ENCODE measurements at places on chromosomes 5 and 9. TPM values are rescaled to one million over a fixed set of nuclear protein-coding genes. Genes with fewer than 3 reads are reported as not detected.

SYNPO gene
- total RNA-seq, result 1.0 TPM

FOCAD gene
- total RNA-seq, result 26.6 TPM

SEPTIN8 gene
- total RNA-seq, result 16.2 TPM

ANKRD34B gene
- not detected for total RNA-seq

AFAP1L1 gene
- 0.95 TPM for total RNA-seq

CLTB gene
- 64.0 TPM for total RNA-seq

RGS3 gene
- 71.7 TPM for total RNA-seq

RANBP3L gene
- not detected for total RNA-seq

TCF7 gene
- 6.1 TPM for total RNA-seq

TEX53 gene
- not detected for total RNA-seq

PTGER4 gene
- total RNA-seq, result 144 TPM

ZNG1F gene
- 20.2 TPM for total RNA-seq

DYNC2I2 gene
- 23.7 TPM for total RNA-seq

WWC1 gene
- not detected for total RNA-seq

SOHLH1 gene
- not detected for total RNA-seq

ENTPD2 gene
- not detected for total RNA-seq

INSL4 gene
- not detected for total RNA-seq

SMIM32 gene
- not detected for total RNA-seq

ADGRD2 gene
- total RNA-seq, result not detected

PPP2R2B gene
- total RNA-seq, result 12.6 TPM

HRH2 gene
- 3.2 TPM for total RNA-seq

CD274 gene
- 97.1 TPM for total RNA-seq

PRDM9 gene
- not detected for total RNA-seq

CD14 gene
- total RNA-seq, result 0.92 TPM

STPG3 gene
- not detected for total RNA-seq

C9orf78 gene
- 39.8 TPM for total RNA-seq

CCL27 gene
- not detected for total RNA-seq

UTP15 gene
- total RNA-seq, result 34.9 TPM

TSSK1B gene
- not detected for total RNA-seq

RELL2 gene
- 8.1 TPM for total RNA-seq

XPA gene
- 11.2 TPM for total RNA-seq

SPARC gene
- not detected for total RNA-seq

PCDHA4 gene
- not detected for total RNA-seq

NXNL2 gene
- not detected for total RNA-seq

PTGES gene
- not detected for total RNA-seq

GPR21 gene
- 3.0 TPM for total RNA-seq

ZNF658 gene
- 2.2 TPM for total RNA-seq

Measured in natural killer cell treated with Interleukin-12 subunit alpha and Interleukin-12 subunit beta and Interleukin-15 and Interleukin-18, amount 100 ng/mL, for 72 hours (primary cell).